ENCODE measurements at places on chromosomes 5 and 9.

- DNase-seq = no peak
Observed at GRCh38 chr5:72622170-72622760, 115.1 kb upstream of the ZNF366 start.

DNA sequence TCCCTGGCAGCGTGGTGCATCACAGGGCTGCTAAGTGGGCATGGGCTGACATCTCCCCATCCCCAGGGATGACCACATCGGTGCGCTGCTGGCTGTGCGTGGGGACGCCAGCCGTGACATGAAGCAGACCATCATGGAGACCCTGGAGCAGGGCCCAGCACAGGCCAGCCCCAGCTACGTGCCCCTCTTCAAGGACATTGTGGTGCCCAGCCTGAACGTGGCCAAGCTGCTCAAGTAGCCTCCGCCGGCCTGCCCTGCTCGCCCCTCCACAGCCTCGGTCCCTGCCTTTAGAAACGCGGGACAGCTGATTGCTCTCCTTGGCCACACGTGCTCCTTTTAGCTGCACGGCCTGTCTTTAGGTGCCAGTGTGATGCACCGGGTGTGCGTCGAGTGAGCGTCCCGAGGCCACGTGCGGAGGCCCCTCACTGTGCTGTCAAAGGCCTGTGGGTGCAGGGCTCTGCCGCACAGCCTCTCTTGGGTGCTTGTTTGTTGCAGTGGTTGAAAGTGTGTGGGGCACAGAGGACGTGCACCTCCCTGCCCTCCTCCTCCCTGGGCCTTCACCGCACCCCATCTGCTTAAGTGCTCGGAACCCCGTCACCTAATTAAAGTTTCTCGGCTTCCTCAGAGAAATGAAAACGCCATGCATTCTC is 23.8 kb downstream of the EXOC3 start:
- no peak for DNase-seq

- DNase-seq = no peak
Observed at GRCh38 chr9:116953271-116953670, 266.2 kb downstream of the TRIM32 start.

GRCh38 chr5:102807878-102808502 is 52.9 kb downstream of the PAM start:
- no peak for DNase-seq

- DNase-seq = no peak
Observed at GRCh38 chr5:41863871-41864486, 6.2 kb downstream of the OXCT1 start.
